Esophagus mucosa (tissue), 1 donor: ENCODE measurements at places on chromosomes 5 and 9.

- ATAC-seq: no peak
These were observed 22.4 kb upstream of the LTC4S start for GRCh38 chr5:179771311-179771895.

GRCh38 chr5:74310386-74310785 lies 330.1 kb downstream of the ENC1 start:
- peak; percentile 33 for ATAC-seq

- peak; percentile 58 for ATAC-seq
These were observed 48.9 kb downstream of the CXXC5 start for GRCh38 chr5:139696894-139697658.

- ATAC-seq: no peak
These were observed 136.6 kb upstream of the EPB41L4A start for GRCh38 chr5:112555691-112556090.

DNA sequence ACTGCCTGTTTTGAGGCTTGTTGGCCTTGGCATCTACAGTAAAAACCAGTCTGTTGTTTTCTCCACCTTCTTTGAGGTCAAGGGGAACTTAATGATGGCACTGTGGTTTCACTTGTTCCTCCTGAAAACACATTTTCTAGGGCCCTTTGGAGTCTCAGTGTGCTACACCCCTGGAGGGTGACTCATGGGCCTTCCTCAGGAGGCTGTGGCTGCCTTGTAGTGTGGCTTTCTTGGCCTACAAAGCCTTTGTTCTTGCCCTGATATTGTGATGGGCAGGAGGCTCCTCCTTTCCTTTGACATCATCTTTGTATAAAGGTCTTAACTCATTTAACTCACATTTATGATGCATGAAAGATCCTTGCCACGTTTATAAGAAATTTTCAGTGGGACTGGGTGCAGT lies 56.3 kb upstream of the GPBP1 start:
- peak; percentile 33 for ATAC-seq

DNA sequence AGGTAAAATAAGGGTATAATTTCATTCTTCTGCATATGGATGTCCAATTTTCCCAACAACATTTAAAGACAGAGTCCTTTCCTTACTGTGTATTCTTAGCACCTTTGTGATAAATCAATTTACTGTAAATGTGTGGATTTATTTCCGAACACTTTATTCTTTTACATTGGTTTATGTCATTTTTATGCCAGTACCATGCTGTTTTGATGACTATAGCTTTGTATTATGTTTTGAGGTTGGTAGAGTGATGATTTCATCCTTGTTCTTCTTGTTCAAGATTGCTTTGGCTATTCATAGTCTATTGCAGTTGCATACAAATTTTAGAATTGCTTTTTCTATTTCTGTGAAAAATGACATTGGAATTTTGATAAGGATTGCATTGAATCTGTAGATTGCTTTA lies 53.4 kb upstream of the CCDC152 start:
- ATAC-seq: no peak

- no peak for ATAC-seq
These were observed 148.1 kb downstream of the KDM4C start for GRCh38 chr9:6905850-6906375.

- ATAC-seq: no peak
These were observed 241.2 kb upstream of the TNC start for GRCh38 chr9:115359017-115359780.

DNA sequence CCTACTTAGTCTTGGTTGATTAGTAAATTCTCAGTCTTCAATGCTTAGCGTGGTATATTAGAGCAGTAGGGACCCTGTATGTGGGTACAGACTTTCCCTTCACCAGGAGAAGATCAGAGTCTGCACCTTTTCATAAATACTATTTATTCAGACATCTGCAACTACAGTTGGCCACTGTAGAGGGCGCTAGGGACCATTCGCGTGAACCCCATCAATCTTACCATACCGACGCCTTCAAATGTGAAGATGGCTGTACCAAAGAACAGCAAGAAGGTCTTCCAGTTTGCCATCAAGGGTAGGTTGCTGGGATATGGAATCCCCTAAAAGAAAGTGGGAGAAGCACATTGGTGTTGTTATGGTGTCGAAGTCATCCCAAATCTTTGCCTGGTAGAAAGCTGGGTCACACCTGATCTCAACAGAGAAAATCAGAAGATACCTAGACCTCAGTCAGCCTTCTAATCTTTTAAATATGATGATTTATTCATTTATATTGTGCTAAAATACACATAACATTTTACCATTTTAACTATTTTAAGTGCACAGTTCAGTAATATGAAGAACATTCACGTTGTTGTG lies 19.1 kb downstream of the SLC36A3 start:
- ATAC-seq: no peak

DNA sequence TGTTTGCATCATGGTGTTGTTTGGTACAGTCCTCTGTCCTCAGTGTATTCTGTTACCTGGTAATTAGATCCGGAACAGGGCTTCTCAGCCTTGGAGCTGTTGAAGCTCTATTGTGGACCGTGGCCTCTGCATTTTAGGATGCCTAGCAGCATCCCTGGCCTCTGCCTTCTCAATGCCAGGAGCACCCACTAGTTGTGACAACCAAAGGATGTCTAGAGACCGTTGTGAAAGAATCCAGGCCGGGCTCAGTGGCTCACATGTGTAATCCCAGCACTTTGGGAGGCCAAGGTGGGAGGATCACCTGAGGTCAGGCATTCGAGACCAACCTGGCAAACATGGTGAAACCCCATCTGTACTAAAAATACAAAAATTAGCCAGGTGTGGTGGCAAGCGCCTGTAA lies 159.6 kb downstream of the CACNA1B start:
- ATAC-seq: no peak

- ATAC-seq: peak; percentile 70
These were observed 624.2 kb downstream of the CHSY3 start for GRCh38 chr5:130528474-130528873.

- no peak for ATAC-seq
These were observed 136.6 kb upstream of the TNC start for GRCh38 chr9:115254287-115255180.

DNA sequence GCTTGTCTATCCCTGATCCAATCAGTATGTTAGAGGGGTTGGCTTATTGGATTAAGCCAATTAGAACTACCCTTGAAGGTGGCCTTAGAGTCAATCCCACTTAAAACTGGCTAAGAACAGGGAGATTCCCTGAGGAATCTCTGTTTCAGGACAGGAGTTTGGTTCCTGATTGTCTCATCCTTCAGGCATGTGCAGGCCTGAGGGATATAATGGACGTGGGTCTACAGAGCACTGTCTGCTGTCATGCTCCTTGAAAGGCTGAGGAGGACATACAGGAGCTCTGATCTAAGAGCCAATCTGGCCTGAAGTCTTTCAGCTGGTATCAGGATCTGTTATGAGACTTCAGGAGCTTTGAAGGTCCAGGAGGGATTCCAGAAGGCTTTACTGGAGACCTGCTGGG lies 36.2 kb upstream of the PRXL2C start:
- ATAC-seq: no peak

DNA sequence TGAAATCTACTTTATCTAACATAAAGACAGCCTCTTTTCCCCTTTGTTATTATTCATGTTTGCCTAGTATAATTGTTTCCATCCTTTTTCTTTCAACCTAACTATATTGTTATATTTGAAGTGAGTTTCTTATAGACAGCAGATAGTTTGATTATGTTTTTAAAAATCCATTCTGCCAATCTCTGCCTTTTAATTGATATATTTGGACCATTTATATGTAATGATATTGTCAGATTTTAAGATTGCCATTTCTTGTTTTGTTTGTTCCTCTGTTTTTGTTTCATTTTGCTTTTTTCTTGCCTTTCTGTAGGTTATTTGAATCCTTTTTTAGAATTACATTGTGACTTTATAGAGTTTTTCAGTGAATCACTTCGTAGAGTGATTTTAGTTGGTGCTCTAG lies 74.8 kb upstream of the TMEM171 start:
- no peak for ATAC-seq

DNA sequence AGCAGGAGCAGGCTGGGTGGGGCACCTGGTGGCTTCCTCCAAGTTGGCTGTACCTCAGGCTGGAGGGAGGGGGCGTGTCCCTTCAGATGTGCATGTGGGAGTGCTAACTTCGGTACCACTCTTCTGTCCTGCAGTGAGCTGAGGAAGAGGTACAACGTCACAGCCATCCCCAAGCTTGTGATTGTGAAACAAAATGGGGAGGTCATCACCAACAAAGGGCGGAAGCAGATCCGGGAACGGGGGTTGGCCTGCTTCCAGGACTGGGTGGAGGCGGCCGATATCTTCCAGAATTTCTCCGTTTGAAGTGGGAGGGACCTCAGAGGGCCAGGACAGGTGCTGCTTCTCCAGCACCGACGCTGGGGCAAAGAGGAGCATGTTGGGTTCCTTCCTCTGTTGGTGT lies 9.3 kb downstream of the NXNL2 start:
- no peak for ATAC-seq

DNA sequence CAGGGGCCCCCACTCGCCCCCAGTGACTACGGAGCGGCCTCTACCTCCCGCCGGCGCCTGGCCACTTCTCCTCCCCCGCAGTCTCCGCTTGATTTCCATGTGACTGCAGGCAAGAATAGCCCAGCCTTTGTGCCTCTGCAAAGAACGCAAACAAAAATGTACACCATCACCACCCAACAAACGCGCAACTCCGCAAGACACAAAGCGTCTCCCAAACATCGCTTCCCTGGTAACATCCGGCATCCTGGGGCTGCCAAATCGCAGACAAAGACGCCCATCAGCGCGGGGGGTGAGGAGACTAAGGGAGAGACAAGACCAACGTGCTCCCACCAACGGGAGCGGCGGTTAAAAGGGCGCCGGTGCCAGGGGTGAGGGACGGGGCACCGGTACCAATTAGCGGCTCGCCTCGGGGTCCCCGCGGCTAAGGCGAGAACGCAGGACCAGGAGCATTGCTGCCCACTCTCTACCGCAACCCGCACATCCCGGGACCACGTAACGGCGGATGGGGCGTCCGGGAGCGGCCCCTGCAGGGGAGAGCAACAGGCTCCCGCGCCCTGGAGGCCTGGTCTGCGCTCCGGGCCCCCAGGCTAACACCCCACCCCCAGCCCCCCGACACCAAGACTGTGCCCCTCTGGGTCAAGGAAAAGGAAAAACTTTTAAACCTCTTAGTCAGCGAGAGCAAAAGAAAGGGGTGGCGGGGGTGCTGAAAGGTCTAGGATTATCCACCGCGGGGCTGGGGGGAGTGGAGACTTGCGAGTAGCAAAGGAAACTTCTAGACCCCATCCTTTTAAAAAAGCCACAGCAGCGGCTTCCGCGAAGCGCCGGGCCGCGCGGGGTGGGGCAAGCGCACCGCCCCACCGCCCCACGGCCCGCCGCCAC lies 885 bp downstream of the MPDZ start:
- peak; percentile 31 for ATAC-seq

DNA sequence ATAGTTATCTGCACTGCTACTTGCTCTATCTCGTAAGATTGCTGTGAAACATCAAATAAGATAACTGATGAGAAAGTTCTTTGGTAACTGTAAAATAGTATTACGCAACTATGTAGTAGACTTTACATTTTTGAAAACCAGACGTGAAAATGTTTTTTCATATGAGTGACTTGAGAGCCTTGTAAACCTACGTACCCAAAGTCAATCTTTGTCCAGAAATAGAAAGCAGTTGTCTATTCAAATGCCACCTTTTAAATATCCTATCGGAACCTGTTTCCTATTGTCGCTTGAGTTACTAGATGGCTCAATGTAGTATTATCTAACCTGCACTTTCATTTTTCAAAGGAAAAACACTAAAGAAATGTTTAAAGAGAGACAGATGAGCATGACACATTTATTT lies 1.6 kb downstream of the FNIP1 start:
- no peak for ATAC-seq

DNA sequence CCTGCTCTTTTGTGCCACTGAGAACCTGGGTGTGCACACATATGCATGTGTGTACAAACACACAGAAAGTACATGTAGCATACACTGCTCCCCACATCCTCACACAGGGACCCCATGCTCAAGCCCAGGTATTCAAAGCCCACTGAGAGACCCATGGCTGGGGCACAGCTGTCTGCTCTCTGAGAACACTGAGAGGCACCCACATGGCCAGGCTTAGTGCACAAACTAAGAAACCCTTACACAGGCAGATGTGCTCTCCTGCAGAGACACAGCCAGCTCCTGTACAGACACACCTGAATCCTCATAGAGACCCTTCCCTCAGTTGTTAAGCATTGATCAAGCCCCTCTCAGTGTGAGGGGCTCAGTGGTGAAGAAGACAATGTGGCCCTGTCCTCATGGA lies 92.5 kb downstream of the CACNA1B start:
- no peak for ATAC-seq

DNA sequence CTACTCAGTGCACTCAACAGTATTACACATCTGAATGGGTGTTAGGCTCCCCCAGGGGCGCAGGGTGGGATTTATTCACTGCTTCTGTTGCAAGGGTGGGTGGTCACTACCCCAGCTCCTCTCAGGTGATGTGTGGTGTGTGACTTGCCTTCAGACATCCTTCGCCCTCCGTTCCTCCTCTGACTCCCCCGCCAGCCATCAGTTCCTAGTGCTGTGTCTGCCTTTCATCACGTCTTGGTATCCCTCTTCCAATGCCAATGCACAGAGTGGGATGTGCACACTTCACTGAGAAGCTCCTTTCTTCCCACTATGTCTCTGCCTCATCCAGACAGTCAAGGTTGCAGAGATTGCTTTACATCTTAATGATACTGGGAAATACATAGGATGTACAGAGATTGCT lies 79.4 kb downstream of the SLIT3 start:
- no peak for ATAC-seq

DNA sequence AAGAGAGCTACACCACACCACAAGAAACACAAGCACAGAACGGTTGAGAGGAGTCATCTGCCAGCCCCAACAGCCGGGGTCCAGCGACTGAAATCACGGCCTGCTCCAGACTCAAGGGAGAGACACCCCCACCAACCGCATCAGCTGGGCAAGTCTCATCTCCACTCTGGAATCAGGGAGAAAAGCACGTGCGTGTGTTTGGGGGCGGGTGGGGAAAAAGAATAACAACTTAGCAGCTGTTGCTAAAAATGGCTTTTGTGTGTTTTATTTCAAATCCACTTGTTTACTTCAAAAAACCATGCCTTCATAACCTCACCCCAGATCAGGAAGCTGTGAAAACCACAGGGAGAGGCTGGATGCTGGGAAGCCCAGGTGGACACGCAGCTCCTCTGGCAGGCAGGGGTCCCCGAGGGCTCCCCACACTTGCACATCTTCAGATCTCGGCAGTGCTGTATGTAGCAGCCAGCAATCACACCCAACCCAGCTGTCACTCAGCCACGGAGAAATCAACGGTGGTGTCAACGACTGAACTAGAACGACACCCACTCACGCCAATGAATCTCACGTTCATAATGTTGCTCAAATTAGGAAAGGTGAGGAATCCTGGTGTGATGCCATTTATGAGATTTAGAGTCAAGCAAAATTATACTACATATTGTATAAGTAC lies 19.0 kb downstream of the PNPLA7 start:
- ATAC-seq: no peak

GRCh38 chr5:67179697-67180361 lies 16.8 kb downstream of the CD180 start:
- no peak for ATAC-seq

- no peak for ATAC-seq
These were observed 158.3 kb downstream of the DOCK2 start for GRCh38 chr5:169795338-169795737.

DNA sequence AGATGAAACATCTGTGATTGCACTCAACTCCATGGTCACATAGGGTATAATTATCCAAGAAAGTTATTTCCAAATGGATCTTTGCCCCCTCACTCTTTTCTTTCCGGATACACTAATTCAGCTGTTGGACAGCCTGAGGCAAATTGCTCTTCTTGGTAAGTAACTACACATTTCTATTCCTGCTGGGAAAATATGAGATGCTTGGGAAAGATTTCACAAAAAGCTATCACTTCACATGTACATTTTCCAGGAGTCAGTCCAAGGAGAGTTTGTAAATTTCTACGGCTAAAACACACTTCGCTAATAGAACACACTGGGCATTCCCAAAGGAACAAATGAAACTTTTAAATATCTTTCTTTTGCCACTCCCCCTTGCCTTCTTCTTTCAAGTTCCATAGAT lies 123.0 kb upstream of the GRIA1 start:
- no peak for ATAC-seq
